ENCODE measurements at places on chromosomes 4 and X. TPM values are rescaled to one million over a fixed set of nuclear protein-coding genes. Genes with fewer than 3 reads are reported as not detected.

Gene PGRMC2
- total RNA-seq: 43.4 TPM

Gene SSX5
- total RNA-seq: not detected

Gene ZCCHC18
- total RNA-seq: 0.76 TPM

Gene LDB2
- not detected for total RNA-seq

Gene DUSP9
- 0.10 TPM for total RNA-seq

Gene POU4F2
- not detected for total RNA-seq

Gene MAGEB2
- not detected for total RNA-seq

Gene WAS
- total RNA-seq: 122 TPM

DNA sequence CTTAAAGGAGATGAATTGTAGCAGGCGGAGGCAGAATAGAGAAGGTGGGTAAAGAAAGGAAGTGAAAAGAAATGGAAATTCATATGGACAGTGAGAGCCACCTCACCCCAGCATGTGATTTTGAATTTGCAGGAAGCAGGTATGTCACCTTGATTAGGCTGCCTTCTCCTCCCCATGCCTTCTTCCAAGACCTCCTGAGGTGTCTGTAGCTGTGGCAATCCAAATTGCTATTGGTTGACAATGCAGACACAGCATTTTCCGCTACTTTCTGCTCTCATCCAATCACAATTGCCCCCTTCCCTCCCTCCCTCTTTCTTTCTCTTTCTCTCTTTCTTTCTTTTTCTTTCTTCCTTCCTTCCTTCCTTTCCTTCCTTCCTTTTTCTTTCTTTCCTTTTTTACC lies 38.5 kb downstream of the RAB33B start:
- no peak for DNase-seq

DNA sequence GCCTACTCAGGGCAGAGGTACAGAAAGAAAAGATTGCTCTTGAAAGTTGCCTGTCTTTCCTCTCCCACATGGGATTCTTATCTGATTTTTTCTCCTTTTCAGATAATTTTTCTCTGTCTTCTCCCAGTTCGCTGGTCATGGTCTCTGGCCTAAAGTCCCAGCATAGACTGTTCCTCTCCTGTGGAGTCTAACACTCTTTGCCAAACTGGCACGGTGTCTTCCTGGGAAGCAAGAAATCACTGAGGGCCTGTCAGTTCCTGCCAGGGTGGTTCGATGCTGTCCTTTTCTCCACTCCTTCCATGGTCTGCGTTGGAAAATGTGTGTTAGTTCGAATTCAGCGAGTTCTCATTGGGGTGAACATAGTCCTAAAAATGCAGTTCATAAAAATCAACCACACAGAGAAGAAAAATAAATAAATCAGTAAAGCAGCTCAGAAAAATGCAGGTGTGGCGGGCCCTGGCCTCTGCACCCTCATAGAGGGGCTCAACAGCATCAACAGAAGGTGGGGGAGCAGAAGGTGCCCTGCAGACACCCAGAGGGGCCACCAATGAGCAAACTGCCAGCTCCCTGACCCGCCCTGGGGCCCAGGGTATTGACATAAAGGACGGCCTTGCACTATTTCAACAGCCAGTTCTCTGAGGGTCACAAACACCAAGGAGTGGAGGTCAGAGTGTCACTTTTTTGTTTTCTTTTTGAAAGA lies 2.1 kb downstream of the RGN start:
- no peak for DNase-seq

- DNase-seq: no peak
Observed at GRCh38 chrX:124931241-124931640, 388.4 kb upstream of the TEX13C start.

DNA sequence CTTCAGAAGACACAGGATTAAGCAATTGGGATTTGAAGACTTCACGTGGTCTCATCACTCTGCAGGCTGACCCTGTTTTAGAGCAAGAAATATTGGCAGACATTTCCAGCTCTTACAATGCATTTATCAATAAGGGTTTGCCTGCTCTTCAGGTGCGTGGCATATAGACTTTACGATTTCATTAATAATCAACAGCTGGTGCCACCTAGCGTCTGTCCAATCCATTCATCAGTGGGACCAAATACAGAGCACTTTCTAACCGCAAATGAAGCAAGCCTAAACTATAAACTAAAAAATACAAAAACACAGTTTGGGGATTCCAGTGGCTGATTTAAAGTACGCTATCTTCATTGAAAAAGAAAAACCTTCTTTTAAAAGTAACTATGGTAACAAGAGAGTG lies 125.4 kb upstream of the DMD start:
- DNase-seq: no peak

DNA sequence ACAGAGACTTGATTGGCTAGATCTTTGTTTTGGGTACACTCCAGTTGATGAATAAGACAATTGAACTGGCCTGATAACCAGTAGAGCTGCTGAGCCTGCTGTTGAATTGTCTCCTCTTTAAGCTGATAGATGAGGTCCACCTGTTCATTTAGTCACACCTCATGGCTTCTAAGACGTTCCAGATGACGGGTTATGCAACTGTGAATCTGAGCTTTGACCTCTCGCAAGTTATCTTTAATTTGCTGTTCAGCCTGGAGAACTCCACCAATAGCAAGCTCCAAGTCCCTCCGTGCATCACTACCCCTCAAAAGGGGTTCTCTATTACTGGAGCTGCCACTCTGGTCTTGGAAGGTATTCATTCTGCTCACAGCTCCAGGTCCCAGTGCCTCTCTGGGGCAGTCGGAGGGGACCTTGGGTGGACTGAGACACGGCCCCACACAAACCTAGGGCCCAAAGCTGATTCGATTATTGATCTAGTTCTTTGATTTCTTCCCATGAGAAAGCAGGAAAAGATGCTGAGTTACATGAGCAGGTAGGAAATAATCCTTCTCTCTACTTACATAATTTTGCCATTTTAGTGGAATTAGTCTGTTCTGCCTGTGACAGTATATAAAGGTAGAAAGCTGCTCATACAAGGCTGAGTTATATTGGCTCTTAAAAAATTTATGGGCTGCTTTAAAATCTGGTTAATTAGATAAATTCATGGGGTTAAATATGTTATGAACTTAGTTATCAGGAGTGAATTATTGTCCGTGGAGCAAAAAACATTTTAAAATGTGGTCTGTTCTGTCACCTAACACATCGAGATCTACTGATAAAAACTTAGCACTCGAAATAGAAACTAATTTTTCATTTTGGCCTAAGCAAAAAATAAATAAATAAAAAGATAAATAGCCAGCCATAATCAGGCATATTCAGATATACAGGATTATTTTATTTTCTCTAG lies 6.8 kb downstream of the MMAA start:
- DNase-seq: no peak

GRCh38 chrX:66167431-66167830 lies 3.4 kb downstream of the HEPH start:
- no peak for DNase-seq

Data from activated T-helper 1 cell treated with anti-CD3 and anti-CD28 coated beads, Interleukin-12 subunit alpha, Interleukin-12 subunit beta, Interleukin-2, Interleukin-4 antibody, amounts not matched to agents 30 ng/mL and 10 ng/mL and 1 ng/mL, durations not matched to agents 14 hours and 24 hours and 36 hours (primary cell).